Activated naive CD4-positive, alpha-beta T cell treated with anti-CD3 and anti-CD28 coated beads, Interleukin-2, amount 50 U/mL, for 72 hours (primary cell): ENCODE measurements at places on chromosomes 3 and 15. TPM values are rescaled to one million over a fixed set of nuclear protein-coding genes. Genes with fewer than 3 reads are reported as not detected.

GRCh38 chr3:46541835-46542234 is 24.3 kb downstream of the LRRC2 start:
- no peak for DNase-seq

- no peak for DNase-seq
Observed at GRCh38 chr15:32898414-32898813, 180.6 kb downstream of the GREM1 start.

GRCh38 chr15:84772467-84772866 is 24.1 kb downstream of the ZNF592 start:
- DNase-seq: no peak

DNA sequence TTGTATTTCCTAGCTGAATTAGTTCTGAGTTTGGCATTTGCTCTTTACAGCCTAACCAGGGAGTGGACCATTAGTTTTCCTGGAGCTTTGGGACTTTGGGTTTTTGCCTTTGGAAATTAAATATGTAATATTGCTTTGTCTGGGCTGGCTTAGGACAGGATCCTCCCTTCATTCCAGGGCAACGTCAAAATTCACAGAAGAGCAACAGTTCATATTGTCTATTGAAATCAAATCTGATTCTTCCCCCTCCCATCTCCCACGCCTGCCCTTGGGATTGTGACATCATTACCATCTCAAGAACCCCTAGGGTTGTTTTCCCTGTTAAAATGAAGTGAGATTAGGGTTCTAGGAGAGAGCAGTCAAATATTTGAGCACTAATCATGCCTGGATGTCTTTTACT is 194.1 kb downstream of the ROBO2 start:
- DNase-seq: no peak

- no peak for DNase-seq
Observed at GRCh38 chr15:69604072-69604411, 151.4 kb downstream of the RPLP1 start.

GRCh38 chr3:143090976-143091837 is 28.4 kb upstream of the CHST2 start:
- no peak for DNase-seq

- DNase-seq: no peak
Observed at GRCh38 chr3:51916418-51916817, 13.3 kb upstream of the IQCF1 start.

DNA sequence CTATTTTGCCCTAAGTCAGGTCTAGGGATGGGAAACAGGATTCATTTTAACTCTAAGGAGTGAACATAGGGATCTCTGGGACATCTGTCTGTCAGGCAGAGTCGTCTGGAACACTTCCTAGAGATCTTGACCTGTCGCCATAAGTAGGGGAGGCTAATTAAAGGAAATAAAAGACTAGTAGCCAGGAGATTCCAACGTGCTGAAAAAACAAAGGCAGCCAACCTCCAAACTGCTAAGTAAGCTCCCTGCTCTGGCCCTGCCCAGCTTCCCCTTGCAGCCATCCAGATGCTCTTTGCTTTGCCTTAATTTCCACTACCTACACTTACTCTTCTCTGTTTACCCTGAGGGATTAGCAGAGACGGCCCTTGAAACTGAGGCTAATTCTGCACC is 18.4 kb upstream of the TSEN2 start:
- no peak for DNase-seq

GRCh38 chr3:117836296-117836695 is 1126.7 kb downstream of the TUSC7 start:
- DNase-seq: no peak

DNA sequence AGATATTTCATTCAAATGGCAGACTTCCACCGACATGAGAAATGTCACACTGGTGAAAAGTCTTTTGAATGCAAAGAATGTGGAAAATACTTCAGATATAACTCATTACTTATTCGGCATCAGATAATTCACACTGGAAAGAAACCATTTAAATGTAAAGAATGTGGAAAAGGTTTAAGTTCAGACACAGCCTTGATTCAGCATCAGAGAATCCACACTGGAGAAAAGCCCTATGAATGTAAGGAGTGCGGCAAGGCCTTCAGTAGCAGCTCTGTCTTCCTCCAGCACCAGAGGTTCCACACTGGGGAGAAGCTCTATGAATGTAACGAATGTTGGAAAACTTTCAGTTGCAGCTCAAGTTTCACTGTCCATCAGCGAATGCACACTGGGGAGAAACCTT is 8.6 kb upstream of the ZNF621 start:
- DNase-seq: no peak

- no peak for DNase-seq
Observed at GRCh38 chr3:185995352-185995751, 57.5 kb upstream of the TRA2B start.

- no peak for DNase-seq
Observed at GRCh38 chr15:91694131-91694830, 159.2 kb upstream of the SLCO3A1 start.

DNA sequence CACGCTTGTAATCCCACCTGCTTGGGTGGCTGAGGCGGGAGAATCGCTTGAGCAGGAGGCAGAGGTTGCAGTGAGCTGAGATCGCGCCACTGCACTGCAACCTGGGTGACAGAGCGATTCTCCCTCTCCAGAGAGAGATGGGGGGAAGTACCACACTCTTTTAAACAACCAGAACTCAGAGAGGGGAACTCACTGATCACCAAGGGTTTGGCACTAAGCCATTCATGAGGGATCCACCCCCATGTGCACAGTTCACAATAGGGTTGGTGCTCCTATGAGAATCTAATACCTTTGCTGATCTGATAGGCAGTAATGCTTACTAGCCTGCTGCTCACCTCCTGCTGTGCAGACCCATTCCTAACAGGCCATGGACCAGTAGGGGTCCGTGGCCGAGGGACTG is 51.6 kb downstream of the QTRT2 start:
- DNase-seq: no peak

- peak; percentile 75 for DNase-seq
Observed at GRCh38 chr3:20340324-20340928, 154.4 kb upstream of the SGO1 start.

DNA sequence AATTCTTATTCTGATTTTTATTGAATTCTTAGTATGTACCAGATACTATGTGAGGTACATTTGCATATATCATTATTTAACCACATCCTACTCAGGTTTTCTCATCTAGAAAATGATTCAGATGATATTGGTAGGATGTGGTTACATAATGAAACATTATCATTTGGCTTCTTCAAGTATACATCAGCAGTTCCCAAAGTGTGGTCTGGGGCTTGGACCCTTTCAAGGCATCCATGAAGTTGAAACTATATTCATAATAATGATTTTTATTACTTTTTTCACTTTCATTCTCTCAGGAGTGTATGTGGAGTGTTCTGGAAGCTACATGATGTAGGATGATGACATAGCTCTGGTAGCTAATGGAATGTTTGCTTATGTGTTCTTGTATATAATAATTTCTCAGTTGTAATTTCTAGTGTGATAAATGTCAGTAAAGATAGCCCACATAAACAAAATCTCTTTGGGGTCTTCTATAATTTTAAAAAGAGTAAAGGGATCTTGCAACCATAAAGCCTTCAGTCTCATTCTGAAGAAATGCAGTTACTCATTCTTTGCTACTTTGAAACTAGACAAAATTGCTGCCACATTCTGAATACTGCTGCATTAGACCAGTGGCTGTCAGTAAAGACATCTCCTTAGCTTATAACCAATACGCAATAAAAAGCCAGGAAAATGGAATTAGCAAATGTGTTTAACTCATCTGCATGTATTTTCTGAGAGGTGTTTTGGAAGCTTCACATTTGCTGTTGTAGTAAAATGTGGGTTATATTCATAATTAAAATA is 95.8 kb downstream of the PPARG start:
- DNase-seq: no peak

DNA sequence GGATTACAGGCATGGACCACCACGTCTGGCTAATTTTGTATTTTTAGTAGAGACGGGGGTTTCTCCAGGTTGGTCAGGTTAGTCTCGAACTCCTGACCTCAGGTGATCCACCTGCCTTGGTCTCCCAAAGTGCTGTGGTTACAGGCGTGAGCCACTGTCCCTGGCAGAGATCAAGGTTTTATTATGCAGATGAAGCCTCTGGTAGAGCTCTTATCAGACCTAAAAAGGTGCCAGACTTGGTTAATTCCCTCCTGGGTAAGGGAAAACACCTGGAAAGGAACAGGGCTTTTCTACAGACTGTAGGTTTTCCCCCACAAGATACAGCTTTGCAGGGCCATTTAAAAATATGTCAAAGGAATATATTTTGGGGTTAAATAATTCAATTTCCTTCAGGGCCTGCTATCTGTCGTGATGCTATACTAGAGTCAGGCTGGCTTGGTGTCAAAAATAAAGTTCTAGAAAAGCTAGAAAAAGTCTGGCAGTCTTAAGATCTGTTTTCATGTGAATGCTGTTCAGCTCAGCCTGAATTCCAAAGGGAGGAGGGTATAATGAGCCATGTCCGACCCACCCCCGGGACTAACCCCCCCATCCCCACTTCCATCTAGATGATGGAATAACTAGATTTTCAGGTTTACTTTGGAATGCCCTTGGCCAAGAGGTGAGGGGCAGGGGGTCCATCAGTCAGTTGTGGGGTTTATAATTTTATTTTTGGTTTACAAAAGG is 1.9 kb upstream of the BLOC1S6 start:
- no peak for DNase-seq

- DNase-seq: no peak
Observed at GRCh38 chr3:120438665-120439370, 12.0 kb downstream of the FSTL1 start.

DNA sequence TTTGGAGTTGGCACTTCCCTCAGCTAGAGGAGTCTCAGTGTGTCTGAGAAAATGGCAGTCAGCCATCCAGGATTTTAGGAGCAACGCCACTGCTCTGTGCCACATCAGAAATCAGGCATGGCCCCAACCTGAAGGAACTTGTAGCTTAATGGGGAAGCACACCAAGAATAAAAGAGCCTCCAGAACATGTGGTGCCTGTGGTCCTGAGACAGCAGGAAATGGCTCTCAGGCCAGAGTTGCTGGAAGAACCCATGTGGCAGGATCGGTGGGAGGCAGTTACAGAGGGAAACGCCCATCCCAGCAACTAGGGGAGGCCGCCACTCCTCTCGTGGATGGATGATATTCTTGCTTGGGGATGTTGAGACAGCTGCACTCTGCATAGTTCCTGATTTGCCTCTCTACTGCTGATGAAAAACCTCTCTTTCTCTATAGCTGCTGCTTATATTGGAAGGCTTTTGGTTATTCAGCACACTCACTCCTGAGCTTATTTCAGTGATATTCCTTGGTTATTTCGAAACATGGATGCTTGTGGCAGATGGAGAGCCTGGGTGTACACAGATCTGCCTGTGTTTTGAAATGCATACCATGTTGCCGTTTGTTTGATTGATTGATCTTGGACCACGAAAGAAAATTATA is 52.4 kb downstream of the KLHL25 start:
- DNase-seq: no peak

GRCh38 chr3:104402902-104403301 is 963.8 kb upstream of the ALCAM start:
- no peak for DNase-seq

TAGLN3 gene
- 6.9 TPM for total RNA-seq

TP53BP1 gene
- 24.0 TPM for total RNA-seq

HES1 gene
- total RNA-seq: 2.5 TPM

GHSR gene
- not detected for total RNA-seq

RNU5B-1 gene
- not detected for total RNA-seq

ACP3 gene
- not detected for total RNA-seq

PPCDC gene
- 20.4 TPM for total RNA-seq

SOX14 gene
- total RNA-seq: not detected

HIGD1A gene
- total RNA-seq: 59.5 TPM

NDUFB5 gene
- total RNA-seq: 104 TPM

SERPINI2 gene
- total RNA-seq: not detected

CATSPER2 gene
- total RNA-seq: 8.1 TPM
